ENCODE measurements at places on chromosomes 1 and 21. TPM values are rescaled to one million over a fixed set of nuclear protein-coding genes. Genes with fewer than 3 reads are reported as not detected.

NHLH1 gene
- total RNA-seq = 0.33 TPM

KRTAP19-3 gene
- not detected for total RNA-seq

DNA sequence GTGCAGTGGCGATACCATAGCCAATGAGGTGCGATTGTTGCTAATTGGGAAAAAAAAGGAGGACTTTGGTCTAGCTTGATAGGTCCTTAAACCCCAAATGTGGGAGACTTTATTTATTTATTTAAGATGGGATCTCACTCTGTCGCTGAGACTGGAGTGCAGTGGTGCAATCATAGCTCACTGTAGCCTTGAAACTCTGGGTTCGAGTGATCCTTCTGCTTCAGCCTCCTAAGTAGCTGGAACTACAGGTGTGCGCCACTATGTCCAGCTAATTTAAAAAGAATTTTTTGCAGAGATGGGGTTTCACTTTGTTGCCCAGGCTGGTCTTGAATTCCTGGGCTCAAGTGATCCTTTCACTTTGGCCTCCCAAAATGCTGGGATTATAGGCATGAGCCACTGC is 24.0 kb upstream of the SRSF10 start:
- H3K27me3 ChIP-seq = peaks cover 36% of the 10 kb centered on the region
- no peaks in the 10 kb centered on the region for H3K4me1 ChIP-seq
- no peaks in the 10 kb centered on the region for H3K36me3 ChIP-seq
- no peak for DNase-seq
- no peak overlapping the region for H3K4me3 ChIP-seq

- H3K4me3 ChIP-seq = no peak overlapping the region
- no peaks in the 10 kb centered on the region for H3K27me3 ChIP-seq
- DNase-seq = no peak
- H3K4me1 ChIP-seq = no peaks in the 10 kb centered on the region
- no peaks in the 10 kb centered on the region for H3K36me3 ChIP-seq
These were observed 106.7 kb upstream of the KLHDC7A start for GRCh38 chr1:18373882-18374493.

SH2D1B gene
- not detected for total RNA-seq

DNA sequence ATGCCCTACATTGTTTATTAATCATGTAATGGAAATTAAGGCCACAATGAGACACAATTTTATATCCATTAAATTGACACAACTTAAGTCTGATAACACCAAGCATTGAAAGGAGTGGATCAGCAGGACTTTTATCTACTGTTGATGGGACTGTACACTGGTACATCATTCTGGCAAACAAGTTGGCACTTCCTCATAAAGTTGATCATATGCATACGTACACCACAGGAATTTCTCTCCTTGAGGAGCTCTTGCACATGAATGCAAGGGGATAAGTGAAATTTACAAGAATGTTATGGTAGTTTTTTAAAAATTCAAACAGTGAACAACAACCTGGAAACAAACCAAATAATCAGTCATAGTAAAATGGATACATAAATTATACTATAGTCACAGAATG is 20.1 kb downstream of the RAVER2 start:
- H3K4me3 ChIP-seq = no peak overlapping the region

PRELP gene
- total RNA-seq = not detected

DAB1 gene
- total RNA-seq = 0.54 TPM

LEFTY1 gene
- not detected for total RNA-seq

DNA sequence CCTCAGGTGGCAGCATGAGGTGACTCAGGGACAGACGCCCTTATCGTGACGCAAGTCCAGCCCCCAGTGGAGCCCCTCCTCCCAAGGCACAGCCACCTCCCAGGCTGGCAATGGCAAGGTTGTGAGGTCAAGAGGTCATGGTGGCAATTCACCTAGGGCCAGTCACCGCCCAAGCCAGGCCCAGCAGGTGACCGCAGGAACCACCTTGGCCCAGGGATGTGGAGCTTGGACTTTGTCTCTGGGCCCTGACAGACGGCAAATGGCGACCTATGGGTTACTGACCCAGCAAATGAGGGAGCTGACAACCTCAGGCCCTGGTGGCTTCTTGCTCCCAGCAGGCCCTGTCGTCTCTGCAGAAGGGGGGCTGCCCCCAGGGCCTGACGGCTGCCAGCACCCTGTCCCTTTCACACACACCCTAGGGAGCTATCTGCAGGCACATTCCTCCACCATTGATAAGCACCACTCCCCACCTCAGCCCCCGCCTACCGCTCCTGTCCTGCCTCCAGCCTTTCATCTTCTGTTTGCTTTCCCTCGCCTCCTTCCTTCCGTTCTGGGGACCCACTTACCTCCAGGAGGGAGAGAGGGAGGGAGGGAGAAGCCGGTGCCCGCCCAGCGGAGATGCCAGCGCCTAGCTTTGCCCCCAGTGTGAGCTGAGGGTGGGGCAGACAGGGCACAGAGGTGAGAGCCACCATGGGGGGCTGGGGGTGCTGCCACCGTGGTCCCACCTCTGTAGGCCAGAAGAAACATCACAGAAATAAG is 12.1 kb downstream of the EPHA2 start:
- no peak overlapping the region for H3K27ac ChIP-seq

- DNase-seq = no peak
- H3K27me3 ChIP-seq = no peaks in the 10 kb centered on the region
These were observed 15.9 kb upstream of the ELOA start for GRCh38 chr1:23727362-23727811.

DNA sequence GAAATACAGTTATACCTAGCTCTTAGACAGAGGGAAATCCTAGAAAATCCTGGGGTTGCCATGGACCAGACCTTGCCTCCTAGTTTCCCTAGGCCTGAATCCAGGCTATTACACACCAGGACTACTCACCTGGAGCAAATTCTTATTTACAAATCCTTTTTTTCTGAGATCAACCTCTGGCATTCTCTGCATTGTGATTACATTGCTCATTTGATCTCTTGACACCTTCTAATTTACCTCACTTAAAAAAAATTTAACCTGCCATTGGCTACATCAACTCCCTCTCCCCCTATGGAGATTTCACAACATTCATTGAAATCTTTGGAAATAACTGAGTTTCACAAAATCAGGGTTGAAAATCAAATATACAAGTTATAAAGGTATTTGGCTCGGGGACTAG is 2.9 kb upstream of the C1orf105 start:
- no peak overlapping the region for H3K27ac ChIP-seq
- H3K27me3 ChIP-seq = no peaks in the 10 kb centered on the region
- DNase-seq = no peak
- peaks cover 6% of the 10 kb centered on the region for H3K36me3 ChIP-seq
- no peaks in the 10 kb centered on the region for H3K4me1 ChIP-seq
- H3K4me3 ChIP-seq = no peak overlapping the region

SELENOF gene
- total RNA-seq = 137 TPM

DNA sequence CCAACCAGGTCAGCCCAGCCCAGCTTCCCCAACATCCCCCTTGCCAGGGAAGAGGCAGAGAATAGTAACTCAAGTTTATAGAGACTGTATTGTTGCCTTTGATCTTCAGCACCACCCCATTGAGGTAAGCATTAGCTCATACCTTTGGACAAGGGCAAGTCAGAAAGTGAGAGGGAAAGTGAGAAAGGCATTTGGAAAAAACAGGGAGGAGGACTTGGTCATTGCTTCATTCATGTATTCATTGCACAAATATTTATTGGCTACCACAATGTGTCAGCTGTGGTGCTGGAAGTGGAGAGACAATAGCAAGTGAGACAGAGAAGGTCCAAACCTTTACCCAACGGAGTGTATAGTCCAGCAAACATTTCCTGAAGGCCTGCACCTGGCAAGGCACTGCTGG is 561.2 kb downstream of the KIF26B start:
- no peak overlapping the region for H3K4me3 ChIP-seq
- no peaks in the 10 kb centered on the region for H3K36me3 ChIP-seq
- no peaks in the 10 kb centered on the region for H3K27me3 ChIP-seq
- H3K27ac ChIP-seq = no peak overlapping the region

TMEM82 gene
- total RNA-seq = not detected

ADAM30 gene
- total RNA-seq = not detected

DENND1B gene
- total RNA-seq = 25.9 TPM

OLFML2B gene
- total RNA-seq = 0.82 TPM

ACBD6 gene
- total RNA-seq = 45.7 TPM

DNA sequence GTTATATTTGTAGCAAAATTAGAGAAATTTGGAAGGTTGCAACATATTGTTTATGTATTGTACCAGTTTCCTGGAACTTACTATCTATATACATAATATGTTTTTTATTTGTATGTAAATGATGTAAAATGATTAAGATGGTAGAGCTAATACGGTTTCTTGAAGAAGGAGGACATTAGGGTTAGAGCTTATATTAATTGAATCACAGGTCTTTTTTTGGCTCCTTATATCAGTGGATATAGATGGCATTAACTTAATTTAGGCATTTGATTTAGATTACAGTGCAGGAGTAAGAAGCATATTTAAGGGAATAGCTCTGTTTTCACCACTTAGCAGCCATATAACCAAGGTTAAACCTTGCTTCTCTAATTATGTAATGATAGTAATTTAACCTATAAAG is 357.7 kb downstream of the USP25 start:
- no peaks in the 10 kb centered on the region for H3K4me1 ChIP-seq
- H3K27ac ChIP-seq = no peak overlapping the region
- H3K27me3 ChIP-seq = no peaks in the 10 kb centered on the region
- no peak overlapping the region for H3K4me3 ChIP-seq
- DNase-seq = no peak

GRCh38 chr21:34869545-34869944 is 179.6 kb downstream of the RUNX1 start:
- DNase-seq = no peak
- no peak overlapping the region for H3K4me3 ChIP-seq
- no peak overlapping the region for H3K27ac ChIP-seq
- peaks cover 22% of the 10 kb centered on the region for H3K4me1 ChIP-seq

Data from activated naive CD8-positive, alpha-beta T cell treated with anti-CD3 and anti-CD28 coated beads, Interleukin-2, amount 10 ng/mL, durations not matched to agents 7 days and 5 days (primary cell).